Amniotic stem cell (primary cell): ENCODE measurements at places on chromosomes 3 and 15.

DNA sequence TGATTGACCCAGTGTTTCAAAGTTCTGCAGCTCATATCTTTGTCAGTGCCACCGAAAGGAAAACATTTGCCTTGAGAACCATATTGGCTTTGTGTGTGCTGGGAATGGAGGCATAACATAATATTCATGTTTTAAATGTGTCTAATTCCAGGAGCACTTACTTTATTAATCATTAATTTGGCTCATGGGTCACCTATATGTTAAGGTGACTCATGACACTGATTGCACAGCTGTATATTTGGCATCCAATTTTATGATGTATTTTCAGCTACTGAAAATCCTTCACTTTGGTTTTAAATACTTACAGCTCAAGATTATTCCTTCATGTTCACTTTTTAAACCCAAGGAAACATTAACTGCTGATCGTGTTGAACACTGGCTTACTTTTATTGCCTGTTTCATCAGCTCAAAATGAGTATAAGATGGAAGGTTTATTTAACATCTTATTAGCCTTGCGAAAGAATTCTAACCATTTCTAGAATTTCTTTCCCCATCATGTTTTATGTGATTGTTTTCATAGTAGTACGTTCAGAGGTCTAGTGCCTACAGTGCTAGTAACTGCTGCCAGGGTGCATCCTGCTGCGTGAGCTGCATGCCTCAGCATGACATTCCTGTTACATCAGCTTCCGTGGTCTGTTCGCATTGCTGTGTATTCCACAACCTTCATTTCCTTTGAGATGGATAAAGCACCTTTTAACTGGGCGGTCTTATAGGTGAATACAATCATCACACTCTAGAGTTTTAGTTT, 63.7 kb downstream of the LRCH3 start:
- peak; percentile 51 for DNase-seq

- DNase-seq = no peak
Measured at GRCh38 chr15:76380249-76380648, 43.7 kb downstream of the ISL2 start.

- no peak for DNase-seq
Measured at GRCh38 chr15:38587214-38587613, 22.6 kb upstream of the RASGRP1 start.

- DNase-seq = no peak
Measured at GRCh38 chr3:94522488-94522887, 459.6 kb downstream of the NSUN3 start.

- no peak for DNase-seq
Measured at GRCh38 chr3:155688481-155688880, 56.4 kb downstream of the PLCH1 start.

GRCh38 chr3:186012137-186012536, 74.3 kb upstream of the TRA2B start:
- DNase-seq = no peak

DNA sequence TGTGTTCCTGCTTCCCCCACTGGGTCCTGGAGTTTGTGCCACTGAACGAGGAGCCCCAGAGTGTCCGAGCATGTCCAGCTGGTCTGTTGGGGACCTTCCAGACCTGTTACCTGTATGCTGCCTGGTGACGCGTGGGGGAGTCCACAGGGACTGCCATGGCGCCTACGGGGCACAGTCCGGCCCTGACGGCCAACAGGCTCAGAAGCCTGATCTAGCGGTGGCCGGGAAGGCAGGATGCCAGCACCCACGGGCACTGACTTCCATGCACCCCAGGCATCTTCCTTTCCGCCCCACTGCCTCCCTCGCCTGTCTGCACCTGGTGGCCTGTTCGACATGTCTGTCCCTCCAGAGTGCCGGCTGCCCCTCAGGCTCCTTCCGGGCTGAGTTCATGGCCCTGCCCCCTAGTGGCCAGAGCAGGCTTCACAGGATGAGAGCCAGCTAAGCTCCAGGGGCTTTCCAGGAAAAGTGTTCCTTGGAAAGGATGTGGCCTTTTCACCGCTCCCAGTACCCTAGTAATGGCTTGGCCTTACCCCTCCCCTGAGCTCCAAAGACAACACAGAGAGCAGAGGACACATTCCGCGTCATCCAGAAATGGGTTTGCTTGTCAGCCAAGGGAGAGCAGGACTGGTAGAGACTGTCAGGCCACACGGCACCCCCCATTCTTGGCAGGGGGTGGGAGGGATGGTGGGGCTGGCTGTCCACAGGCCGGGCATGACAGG, 35.7 kb downstream of the NGRN start:
- DNase-seq = peak; percentile 15

DNA sequence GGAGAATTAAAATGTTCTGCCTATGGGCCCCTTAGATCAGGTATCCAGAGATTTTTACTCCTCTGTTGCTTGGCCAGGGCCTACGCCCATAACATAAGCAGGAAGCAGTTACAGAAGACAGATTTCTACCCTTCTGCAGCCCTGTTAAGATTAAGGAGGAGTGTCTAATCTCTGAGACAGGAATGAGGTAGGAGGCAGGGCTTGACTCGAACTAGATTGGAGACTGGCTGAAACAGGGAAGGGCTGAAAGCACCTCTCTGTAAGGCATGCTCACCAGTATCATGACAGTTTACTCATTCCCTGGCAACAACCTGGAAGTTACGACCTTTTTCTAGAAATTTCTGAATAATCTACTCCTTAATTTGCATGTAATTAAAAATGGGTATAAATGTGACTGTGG, 16.7 kb downstream of the PLA2G4D start:
- no peak for DNase-seq

GRCh38 chr15:101799665-101800064, 3.6 kb upstream of the OR4F6 start:
- DNase-seq = no peak

- no peak for DNase-seq
Measured at GRCh38 chr15:63530752-63531299, 26.4 kb downstream of the USP3 start.

GRCh38 chr3:2910997-2911396, 199.2 kb downstream of the IL5RA start:
- DNase-seq = no peak

GRCh38 chr15:101156509-101157159, 95.2 kb downstream of the CHSY1 start:
- no peak for DNase-seq

GRCh38 chr3:169662132-169662842, 1.2 kb downstream of the MECOM start:
- peak; percentile 30 for DNase-seq

GRCh38 chr15:66405615-66406014, 18.9 kb downstream of the MAP2K1 start:
- DNase-seq = no peak

- no peak for DNase-seq
Measured at GRCh38 chr3:17901893-17902292, 159.5 kb upstream of the TBC1D5 start.

DNA sequence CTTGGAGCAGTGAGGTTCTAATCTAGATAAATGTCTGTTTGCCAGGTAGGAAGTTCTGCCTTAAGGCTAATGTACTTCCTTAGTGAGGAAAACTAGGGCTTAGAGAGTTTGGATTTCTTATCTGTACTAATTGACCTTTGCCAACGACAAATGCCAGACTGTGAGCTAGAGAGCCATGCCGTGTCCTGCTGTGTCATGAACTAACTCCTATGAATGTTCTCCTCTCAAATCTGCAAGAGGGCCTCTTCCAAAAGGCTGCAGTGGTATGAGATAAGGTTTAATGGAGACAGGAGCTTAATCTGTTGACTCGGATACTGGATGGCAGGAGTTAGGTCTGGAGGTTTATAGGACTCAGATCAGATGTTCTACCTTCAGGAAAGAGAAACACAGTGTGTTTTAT, 524.9 kb downstream of the NTRK3 start:
- DNase-seq = no peak

GRCh38 chr3:64291345-64291744, 66.1 kb upstream of the PRICKLE2 start:
- peak; percentile 37 for DNase-seq

DNA sequence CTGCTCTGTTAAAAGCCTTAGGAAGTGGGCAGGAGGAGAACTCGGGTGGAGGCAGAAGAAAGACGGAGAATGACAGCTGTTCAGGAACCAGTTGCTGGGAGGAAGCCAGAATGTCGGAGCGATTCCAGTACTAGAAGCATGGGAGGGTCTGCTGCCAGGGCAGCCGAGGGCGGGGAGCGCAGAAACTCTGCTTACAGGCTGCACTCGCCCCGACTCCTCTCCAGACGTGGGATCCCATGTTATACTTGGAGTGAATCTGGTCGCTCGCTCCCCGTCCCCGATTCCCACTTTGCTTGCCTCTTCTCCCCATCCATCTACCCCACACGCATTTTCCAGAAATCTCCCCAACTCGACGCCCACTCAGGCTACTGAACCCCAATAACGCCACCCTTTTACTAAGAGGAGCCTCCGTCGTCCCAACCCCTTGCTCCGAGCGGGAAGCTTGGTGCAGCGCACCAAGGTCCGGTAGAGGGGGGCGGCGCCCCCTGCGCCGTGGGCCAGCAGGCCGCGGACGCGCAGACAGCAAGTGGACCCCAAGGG, 665 bp downstream of the GATM start:
- no peak for DNase-seq

DNA sequence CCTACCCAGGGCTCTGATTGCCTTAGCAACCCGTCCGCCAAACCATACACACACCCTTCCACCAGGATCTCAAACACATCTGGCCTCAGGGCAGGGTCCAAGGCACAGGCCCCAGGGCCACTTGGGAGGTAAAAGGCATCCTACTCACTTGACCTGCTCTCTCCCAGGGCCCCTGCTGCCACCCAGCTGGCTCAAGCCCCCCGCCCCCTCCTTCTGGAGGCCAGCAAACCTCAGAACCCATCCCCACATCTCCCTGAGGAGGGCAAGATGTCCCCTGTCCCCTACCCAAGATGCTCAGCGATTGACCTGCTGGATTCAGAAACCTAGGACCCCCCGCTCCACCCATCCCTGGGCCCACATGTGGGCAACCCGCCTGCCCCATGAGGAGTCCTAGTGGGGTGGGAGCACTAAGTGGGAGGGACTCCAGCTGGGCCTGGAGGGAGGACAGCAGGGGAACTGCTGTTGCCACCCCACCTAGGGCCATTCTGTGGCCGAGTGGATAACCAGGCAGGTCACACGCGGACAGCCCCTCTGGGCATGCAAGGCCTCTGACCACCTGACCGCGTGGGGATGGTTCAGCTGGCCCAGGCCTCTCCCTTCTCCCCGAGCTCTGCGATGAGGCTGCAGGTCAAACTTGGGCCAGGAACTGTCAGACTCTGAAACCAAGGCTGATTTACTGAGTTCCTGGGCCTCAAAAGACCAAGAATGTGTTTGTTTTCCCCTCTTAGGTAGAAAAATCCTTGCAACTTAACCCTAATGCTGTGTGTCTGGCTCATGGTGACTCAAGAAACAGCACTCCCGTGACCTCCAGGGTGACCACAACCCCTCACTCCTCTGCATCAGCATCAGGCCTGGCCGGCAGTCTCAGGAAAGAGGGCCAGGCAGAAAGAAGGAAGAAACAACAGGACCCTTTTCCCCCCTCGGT, 4.2 kb downstream of the MFGE8 start:
- DNase-seq = no peak

GRCh38 chr3:122636697-122637096, 43.9 kb upstream of the PARP14 start:
- DNase-seq = no peak

GRCh38 chr3:101819649-101820206, 29.6 kb upstream of the NFKBIZ start:
- DNase-seq = no peak
